ENCODE measurements at places on chromosomes 16 and 17.

GRCh38 chr16:797120-797420 lies 3.5 kb downstream of the GNG13 start:
- DNase-seq: no peak

DNA sequence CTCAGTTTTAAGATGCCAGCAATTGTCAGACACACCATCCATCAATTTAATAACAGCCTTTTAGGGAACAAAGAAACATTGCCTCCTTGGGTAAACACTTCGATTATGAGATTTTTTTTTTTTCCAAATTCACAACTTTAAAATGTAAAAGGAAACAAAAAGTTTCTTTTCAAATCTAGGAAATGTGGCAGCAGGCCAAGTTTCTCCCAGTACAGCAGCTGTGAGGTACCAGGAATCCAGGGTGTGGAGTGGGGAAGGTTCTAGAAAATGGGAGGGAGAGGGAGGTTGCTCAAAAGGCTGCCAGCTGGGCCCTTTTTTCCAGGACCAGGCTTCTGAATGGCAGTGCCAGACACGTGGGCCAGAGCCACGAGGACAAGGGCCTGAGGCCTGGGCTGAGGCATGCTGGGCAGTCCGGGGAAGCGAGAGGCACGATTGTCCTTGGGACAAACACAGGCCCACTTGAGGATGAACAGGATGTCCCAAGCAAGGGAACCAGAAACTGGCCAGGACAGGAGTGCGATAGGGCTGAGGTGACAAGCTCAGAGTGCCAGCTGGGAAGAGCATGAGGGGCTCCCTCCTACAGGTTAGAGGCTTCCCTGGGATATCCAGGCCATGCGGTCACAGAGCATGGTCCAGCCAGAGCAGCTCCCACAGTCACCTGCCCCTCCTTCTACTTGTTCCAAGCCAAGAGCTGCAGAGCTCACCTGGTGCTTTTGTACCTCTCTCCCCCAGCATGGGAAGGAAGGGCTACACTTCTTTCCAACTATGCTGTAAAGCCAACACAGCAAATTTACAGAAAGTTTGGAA lies 215.1 kb downstream of the KATNIP start:
- DNase-seq: no peak

DNA sequence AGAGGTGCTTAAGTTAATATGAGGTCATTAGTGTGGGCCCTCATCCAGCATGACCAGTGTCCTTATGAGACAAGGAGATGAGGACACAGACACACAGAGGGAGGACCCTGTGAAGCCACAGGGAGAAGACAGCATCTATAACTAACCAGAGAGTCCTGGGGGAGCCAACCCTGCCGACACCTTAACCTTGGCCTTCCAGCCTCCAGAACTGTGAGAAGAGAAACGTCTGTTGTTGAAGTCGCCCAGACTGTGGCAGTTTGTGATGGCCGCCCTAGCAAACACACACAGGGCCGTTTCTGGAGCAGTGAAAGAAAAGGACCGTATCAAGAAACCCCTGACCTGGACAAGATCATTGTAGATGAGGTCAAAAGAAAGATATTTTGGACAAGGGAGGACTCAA lies 26.7 kb downstream of the DNAH17 start:
- DNase-seq: no peak

GRCh38 chr17:37512442-37513068 lies 22.9 kb downstream of the DUSP14 start:
- no peak for DNase-seq

DNA sequence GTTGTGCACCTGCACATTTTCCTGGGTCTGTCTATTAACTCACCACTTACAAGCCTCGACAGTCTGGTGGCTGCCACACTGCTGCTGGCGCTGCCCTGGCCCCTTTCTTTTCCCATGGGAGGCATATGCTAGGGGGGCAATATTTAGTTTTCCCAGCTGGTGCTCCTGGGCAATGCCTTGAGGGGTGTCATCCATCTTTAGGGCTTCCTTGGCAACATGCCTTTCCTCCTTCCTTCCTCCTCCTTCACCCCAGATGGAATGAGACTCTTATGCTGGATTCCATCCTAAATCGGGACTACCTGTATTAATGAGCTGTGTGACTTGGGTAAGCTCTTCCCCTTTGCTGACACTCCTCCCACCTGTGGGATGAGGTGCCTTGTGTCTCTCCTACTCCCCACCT lies 64.8 kb upstream of the CDC42EP4 start:
- DNase-seq: no peak

GRCh38 chr17:13014801-13015200 lies 3.0 kb downstream of the ELAC2 start:
- no peak for DNase-seq

GRCh38 chr16:68230176-68230571 lies 5.8 kb downstream of the ESRP2 start:
- no peak for DNase-seq
